ENCODE measurements at places on chromosomes 7 and 10.

DNA sequence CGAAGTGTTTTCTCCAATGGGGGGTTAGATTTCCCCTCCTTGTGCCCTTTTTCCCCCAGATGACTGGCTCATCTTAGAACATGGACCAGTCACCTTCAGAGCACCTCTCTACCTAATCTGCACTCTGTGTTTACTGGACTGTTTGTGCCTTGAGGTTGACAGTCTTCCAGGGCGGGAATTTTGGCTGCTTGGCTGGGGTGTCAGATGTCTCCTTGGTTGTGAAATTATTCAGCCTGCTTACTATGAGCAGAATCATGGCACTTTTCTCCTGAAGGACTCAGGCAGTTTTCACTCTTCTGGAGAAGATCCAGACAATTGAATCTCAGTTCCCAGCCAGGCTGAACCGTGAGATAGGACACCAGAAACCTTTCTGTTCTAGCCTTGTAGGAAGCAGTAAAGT, 60.3 kb upstream of the NFKB2 start:
- no peak for DNase-seq

GRCh38 chr7:134643131-134643530, 3.5 kb upstream of the BPGM start:
- DNase-seq: no peak

- no peak for DNase-seq
Observed at GRCh38 chr10:91167406-91167805, 53.1 kb upstream of the PCGF5 start.

GRCh38 chr10:132443605-132443982, 46.6 kb downstream of the PWWP2B start:
- peak; percentile 83 for DNase-seq

DNA sequence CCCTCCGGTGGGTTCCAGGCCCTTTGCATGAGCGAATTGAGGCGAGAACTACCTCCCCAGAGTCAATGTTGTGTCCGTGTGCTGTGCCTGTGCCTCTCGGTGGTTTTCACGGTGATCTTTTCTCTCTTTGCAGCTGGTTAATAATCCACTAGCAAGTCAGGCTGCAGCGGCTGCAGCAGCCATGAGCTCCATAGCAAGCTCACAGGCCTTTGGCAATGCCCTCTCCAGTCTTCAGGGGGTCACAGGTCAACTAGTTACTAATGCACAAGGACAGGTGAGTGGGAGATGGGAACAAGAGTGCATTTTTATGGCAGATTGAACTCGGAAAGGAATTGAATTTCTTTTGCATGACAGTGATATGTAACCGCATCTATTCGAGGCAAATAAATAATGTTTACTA, 159.7 kb upstream of the YAE1 start:
- DNase-seq: no peak

DNA sequence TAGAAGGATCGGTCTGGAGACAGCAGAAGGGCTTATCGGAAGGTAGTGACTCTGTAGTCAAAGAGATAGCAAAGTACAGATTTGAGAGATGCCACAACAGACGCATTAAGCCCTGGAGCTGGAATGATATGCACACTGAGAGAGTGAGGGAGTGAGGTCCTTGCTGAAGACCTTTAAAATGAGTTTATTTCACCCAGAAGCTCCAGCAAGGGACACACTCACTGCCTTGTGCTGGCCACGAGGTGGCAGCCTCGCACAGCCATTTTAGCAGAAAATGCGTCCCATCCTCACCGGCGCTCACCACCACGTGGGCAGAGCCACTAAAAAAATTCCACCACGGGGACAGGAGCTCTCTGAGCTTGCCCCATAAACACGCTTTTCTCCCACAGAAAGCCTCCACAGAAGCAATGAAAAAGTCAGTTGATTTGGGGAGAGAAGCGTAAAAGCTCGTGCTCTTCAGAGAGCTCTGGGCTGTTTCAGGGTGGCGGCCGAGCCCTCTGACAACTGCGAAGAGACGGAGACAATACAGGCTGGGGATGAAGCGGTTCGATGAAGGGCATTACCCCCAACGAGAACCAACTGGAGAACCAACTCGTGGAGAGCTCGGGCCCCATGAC, 163.0 kb upstream of the KLF14 start:
- DNase-seq: peak; percentile 76

DNA sequence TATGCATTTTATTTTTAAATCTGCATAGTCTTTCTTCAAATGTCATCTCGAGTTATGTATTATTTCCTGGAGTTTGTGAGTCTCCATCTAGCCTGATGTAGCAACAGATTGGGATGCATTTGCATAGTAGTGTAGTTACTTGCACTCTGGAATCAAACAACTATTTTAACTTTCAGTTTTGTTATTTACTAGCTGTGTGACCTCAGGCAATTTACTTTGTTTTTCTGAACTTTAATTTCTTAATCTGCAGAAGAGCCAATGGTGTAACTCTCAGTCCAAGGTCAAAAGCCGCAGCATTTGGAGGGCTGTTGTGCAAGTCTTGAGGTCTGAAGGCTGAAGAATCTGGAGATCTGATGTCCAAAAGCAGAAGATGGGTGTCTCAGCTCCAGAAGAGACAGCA, 175.8 kb upstream of the SORCS1 start:
- no peak for DNase-seq

DNA sequence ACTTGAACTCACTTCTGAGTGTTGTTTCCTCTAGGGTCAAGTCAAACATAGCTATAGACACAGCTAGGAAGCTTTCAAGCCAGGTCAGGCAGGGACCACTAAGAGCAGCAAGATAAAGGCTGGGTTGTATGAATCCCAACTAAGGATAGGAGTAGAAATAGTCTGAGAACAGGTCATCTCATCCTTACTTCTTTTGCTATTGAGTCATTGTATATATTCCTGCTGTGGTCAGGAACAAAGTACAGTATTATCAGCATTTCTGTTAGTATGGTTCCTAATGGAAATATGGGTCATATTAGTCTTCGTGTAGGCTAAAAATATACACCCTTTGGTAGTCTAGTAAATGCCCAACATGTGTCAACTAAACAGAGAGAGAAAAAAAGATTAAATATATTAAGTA, 145.3 kb downstream of the BTAF1 start:
- DNase-seq: no peak

DNA sequence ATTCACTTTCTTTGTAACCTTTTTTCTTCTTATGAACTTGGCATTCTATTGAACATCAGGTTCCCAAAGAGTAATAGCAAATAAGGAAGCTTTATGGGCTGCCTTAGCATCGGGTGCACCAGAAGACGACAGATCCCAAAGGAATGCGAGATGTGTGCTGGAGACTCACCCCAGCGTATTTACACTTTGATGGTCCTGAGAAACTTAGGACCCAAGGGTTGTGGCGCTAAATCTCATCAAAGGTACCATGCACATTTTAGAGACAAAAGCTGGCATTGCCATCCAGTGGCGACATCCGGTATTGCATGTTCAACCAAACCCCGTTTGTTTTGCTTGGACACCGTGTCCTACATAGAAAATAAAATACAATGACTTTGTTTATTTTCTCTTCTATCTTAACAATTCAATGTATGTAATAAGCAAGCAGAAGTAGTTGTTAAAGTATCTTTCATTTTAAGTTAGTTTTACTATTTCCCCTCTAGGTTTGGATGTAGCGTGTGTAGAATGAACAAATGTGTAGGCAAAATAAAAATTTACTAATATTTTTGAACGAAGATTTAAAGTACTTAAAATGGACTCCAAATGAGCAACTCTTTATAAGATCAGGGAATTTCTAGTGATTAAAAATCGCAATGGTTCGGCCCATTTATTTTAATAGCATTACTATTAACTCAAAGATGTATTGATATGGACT, 1154.8 kb downstream of the GATA3 start:
- DNase-seq: peak; percentile 45

GRCh38 chr10:77530011-77530410, 107.6 kb downstream of the KCNMA1 start:
- no peak for DNase-seq

GRCh38 chr10:111273635-111274034, 196.8 kb downstream of the ADRA2A start:
- no peak for DNase-seq

- no peak for DNase-seq
Observed at GRCh38 chr7:6648815-6649104, 11.6 kb downstream of the ZNF316 start.

DNA sequence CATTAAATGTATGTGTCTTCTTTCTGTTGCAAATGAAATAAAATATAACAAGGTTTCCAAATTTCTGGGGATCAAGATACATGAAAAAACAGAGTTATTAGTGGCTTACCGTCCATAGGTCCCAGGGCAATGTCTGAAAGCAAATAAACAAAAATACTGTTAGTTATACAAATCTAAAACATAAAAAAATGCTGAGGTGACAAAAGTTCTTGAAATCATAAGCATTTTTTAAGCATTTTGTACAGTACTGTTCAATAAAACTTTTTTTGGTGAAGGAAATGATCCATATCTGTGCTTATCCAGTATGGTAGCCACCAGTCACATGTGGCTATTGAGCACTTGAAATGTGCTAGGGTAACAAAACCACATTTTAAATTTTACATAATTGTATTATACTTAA, 158.6 kb upstream of the TARP start:
- DNase-seq: no peak

GRCh38 chr7:107090457-107090856, 46.0 kb downstream of the PRKAR2B start:
- DNase-seq: no peak

- no peak for DNase-seq
Observed at GRCh38 chr7:142855756-142856564, 1.1 kb downstream of the EPHB6 start.

- DNase-seq: no peak
Observed at GRCh38 chr7:120165227-120165626, 107.7 kb upstream of the KCND2 start.

- no peak for DNase-seq
Observed at GRCh38 chr7:81770728-81771223, 929 bp upstream of the HGF start.

GRCh38 chr7:153091477-153091876, 331.9 kb downstream of the ACTR3B start:
- no peak for DNase-seq

GRCh38 chr7:22702516-22702915, 24.5 kb upstream of the IL6 start:
- DNase-seq: no peak

DNA sequence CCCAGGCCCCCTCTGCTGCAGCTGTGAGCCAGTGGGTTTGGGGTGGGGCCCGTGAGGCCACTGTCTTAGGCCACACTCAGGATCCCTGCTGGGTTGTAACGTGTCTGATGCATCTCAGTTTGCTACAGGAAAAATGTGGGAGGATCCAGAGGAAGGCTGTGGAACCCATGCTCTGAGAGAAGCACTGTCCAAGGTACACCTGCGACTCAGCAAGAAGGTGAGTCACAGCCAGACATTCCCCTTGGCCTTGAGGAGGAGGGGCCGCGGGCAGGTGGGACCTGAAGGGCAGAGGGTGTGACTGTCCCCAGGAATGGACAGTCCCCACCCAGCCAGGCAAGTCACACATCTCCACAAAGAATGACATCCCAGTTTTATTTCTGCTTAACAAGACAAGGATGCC, 27.8 kb upstream of the C10orf120 start:
- DNase-seq: no peak

DNA sequence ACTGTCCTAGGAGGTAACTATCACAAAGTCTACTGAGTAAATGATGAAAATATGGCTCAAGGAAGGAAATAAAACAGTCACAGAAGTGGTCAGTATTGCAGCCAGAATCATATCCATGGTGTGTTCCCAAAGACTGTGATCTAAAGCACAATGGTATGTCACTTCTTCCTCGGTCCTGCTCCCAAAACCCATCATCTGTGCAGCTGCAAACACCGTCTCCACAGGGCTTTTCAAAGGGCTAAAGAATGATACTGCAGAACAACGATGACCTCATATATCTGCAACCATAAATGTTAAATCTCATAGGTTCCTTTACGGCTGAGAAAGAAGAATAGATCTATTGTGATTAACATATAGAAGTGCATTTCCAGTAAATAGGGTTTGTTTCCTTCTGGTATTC, 465.0 kb downstream of the GRID1 start:
- DNase-seq: no peak

DNA sequence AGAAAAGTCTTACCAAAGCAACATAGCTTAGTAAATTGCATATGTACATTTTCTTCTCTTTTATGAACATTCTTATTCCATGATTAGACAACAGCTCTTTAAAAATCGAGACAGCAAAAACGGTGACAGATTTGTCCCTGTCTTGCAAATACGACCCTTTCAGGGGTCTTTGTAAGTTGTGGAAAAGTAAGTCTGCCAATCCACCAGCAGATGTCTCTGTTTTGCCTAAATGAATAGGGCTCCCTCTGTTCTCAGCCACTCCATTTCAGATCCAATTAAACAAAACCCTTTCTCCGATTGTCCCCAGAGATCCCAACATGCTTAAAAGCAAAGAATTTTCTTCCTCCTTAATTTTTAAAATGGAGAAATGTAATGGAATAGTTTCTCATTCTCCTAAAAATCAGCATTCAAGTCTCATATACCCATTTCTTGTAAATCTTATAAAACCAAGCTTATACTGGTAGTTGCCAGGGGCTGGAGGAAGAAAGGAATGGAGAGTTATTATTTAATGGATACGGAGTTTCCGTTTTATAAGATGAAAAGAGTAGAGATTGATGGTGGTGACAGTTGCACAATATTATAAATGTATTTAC, 61.0 kb upstream of the NFE2L3 start:
- peak; percentile 67 for DNase-seq

GRCh38 chr7:48285373-48285772, 114.1 kb downstream of the ABCA13 start:
- DNase-seq: peak; percentile 8

DNA sequence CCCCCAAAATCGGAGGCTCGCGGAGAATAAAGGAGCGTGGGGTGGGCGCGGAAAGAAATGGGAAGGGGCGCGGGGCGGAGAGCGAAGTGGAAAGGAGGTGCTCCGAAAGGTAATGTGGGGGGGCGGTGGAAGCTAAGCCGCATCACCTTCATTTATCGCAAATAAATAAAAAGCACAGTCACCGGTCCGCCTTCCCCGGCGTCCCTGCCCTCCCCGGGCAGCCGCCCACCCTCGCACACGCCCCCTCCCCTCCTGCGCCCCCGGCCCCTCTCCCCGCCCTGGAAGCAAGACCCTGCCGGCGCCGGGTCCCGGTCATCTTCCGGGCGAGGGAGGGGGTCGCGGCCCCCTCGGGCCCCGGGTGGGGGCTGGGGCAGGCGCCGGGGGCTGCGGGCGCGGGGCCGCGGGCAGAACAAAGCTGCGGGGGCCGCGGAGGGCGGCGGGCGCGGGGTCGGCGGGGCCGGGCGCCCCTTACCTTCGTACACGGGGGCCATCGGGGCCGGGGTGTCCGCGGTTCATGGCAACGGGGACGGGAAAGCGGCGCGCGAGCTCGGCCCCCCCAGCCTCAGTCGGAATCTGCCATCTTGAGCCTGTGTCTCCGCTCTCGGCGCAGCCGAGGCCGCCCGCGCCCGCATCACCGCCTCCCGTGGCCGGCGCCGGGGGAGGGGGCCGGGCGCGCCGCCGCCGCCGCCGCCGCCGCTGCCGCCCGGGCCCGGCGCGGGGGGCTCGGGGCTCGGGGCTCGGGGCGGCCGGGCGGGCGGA, 486 bp downstream of the HIPK2 start:
- peak; percentile 35 for DNase-seq

All from inflammatory macrophage treated with lipopolysaccharide for 4 hours (primary cell).